ENCODE measurements at places on chromosomes 3 and 15.

- no peak for DNase-seq
Measured at GRCh38 chr3:79203144-79203519, 564.7 kb downstream of the ROBO1 start.

DNA sequence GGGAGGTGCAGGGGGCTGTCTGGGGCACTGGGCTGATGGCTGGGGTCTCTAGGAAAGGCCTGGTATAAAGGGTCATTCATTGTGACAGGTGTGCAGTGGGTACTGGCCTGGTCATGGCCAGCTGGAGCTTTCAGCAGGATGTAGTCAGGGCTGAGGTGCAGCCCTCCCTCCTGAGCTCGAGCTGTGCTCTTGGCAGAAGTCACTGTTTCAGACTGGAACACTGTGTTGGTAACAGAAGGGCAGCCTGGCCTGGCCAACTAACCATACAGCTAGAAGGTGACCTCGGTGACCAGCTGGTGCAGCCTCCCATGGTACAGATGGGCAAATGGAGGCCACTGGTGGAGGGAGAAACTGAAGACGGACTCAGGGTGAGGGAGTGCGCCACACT, 34.4 kb upstream of the LCTL start:
- DNase-seq = no peak

DNA sequence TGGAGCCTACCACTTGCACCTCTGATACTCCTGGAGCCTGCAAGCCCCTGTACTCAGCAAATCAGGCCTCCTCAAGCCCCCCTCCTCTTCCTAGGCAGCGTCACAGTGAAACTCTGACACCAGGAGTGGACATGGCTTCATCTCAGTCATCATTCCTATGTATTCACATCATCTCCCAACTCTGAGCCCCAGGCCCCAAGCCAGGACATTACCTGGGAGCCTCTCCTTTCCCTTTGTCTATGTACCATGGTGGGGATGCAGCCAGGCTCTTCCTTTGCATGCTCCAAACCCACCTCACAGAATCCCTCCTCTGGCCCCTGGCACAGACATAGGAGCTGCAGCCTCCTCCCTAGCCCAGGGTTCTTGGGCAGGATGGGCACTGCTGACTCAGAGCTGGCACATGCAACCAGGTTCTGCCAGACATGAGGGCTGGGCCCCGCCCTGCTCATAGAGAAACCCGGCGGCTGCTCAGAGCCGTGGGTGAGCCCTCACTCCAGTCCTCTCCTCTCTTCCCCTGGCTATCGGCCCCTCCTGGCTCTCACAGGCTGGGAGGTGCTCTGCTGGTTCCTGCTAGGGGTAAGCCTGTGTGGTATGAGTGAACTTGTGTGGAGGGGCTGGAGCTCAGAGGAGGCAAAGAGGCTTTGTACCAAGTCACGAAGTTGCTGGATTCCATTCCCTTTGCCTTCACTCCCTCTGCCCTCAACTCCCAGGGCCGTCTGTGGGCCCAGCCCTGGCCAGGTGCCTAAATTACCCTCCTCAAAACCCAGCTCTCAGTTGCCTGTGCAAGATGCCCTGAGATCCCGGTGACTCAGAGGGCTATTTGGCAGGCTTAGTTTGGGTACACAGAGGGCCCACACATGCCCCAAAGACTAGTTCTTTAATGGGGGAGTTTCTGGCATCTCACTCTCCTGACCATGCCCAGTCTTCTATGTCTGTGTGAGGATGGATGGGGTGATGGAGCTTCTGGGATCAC, 1.9 kb upstream of the PLCD1 start:
- peak; percentile 43 for DNase-seq

- no peak for DNase-seq
Measured at GRCh38 chr3:97187771-97188170, 373.4 kb downstream of the EPHA6 start.

GRCh38 chr3:134543113-134543512, 57.3 kb downstream of the CEP63 start:
- DNase-seq = no peak

DNA sequence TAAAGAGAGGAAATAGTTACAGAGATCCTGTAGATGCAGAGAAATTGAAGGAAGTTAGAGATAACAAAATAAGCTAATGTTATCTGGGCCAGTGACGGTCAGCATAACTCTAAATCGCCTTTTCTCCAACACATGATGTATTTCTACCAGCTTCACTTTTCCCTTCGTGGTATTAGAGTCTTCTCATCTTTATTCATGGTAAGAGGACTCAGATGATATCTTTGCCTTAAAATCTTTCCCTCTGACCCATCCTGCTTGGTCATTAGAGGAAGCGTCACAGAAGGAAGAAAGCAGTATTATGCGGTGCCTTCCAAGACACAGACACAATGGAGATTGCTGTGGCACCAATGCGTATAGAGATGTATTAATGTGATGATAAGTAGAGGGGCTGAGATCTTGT, 320.7 kb upstream of the GOLIM4 start:
- no peak for DNase-seq

DNA sequence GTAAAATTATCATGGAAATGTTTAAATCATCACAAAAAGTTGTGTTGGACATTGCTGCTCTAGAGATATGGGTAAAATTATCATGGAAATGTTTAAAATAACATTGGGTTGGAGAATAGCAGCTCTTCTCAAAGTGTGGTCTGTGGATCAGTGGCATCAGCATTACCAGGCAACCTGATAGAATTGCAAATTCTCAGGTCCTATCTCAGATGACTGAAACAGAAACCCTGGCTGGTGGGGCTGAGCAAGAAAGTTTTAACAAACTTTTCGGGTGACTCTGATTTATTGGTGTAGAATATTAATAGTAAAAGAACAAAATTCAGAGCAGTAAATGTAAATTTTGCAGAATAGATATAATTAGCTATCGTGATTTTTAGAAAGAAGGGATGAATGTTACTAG, 28.9 kb downstream of the NXPE3 start:
- DNase-seq = no peak

GRCh38 chr3:23241256-23241655, 38.1 kb downstream of the UBE2E2 start:
- DNase-seq = no peak

GRCh38 chr3:149658744-149659497, 1.1 kb upstream of the WWTR1 start:
- no peak for DNase-seq

- DNase-seq = no peak
Measured at GRCh38 chr3:35200056-35200455, 439.3 kb upstream of the ARPP21 start.

GRCh38 chr3:176939022-176939817, 258.1 kb downstream of the TBL1XR1 start:
- DNase-seq = peak; percentile 49

GRCh38 chr15:80317389-80318182, 65.6 kb upstream of the CTXND1 start:
- DNase-seq = no peak

GRCh38 chr3:116276675-116277074, 168.6 kb downstream of the LSAMP start:
- DNase-seq = no peak

GRCh38 chr15:89130201-89130600, 41.9 kb downstream of the ABHD2 start:
- peak; percentile 41 for DNase-seq

DNA sequence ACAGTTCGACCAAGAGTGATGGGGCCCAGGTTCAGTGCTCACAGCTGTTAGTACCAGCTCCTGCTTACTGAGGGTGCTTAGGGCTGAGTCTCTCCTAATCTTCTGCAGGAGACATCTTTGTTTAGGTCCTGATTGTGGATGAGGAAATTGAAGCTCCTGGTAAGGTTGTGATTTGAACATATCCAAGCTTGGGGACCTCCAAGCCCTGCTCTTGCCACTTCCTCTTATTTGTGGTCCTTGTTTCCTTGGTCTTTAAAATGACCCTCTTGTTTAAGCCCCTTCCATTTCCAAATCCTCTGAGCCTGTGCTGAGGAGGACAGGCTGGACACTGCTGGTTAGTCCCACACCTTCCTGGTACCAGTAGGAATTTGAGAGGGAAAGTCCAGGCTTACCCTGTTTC, 87.0 kb downstream of the EEFSEC start:
- no peak for DNase-seq

DNA sequence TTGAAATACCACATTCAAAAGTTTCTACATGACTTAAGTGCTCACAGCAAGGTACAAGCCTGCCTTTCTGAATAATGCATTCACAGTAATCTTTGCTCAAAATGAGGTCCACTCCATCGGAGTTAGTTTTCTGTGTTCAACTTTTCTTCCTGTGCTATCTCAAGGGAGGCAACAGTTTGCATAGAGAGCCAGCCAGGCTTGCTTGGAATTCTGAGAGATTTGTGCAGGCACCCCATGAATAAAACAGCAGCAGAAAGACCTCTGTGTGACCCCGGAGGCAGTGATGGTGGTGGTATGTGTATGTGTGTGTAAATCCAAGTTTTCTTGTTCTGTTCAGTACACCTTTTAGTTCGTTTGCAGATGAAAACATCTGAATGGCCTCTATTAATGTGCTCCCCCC, 124.0 kb downstream of the ADAMTS9 start:
- no peak for DNase-seq

DNA sequence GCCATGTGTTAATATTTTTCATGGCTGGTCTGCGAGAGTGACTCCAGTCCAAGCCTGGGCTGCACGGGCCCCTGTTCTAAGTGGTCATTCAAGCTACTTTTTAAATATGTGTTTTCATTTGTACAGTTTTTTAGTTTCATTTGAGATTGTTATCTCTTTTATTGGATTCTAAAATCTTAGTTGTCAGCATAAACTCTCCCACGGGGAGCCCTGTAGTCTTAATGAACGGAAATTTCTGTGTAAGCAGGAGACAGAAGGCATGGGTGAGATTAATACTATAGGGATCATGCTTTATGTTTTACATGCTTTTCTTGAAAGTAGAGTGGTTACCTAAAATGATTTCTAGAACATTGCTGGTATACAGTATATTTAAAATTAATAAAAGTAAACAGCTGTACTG, 373.1 kb upstream of the SLCO3A1 start:
- DNase-seq = no peak

GRCh38 chr3:95894820-95895219, 919.6 kb upstream of the EPHA6 start:
- no peak for DNase-seq

GRCh38 chr15:101346928-101347327, 51.9 kb upstream of the SNRPA1 start:
- no peak for DNase-seq

DNA sequence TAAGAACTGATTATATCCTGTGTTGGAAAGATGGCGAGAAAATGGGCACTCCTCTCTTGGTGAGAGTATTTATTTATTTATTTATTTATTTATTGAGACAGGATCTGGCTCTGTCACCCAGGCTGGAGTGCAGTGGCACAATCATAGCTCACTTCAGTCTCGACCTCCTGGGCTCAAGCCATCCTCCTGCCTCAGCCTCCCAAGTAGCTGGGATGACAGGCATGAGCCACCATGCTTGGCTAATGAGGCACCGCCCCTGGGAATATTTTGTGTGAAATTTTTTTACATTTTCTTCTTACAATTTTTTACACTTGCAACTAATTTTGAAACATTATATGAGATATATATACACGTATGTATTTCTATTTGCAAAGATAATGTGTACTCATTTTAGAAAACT, 150.5 kb upstream of the PRR20G start:
- no peak for DNase-seq

GRCh38 chr3:196662033-196662432, 22.5 kb downstream of the NRROS start:
- no peak for DNase-seq

DNA sequence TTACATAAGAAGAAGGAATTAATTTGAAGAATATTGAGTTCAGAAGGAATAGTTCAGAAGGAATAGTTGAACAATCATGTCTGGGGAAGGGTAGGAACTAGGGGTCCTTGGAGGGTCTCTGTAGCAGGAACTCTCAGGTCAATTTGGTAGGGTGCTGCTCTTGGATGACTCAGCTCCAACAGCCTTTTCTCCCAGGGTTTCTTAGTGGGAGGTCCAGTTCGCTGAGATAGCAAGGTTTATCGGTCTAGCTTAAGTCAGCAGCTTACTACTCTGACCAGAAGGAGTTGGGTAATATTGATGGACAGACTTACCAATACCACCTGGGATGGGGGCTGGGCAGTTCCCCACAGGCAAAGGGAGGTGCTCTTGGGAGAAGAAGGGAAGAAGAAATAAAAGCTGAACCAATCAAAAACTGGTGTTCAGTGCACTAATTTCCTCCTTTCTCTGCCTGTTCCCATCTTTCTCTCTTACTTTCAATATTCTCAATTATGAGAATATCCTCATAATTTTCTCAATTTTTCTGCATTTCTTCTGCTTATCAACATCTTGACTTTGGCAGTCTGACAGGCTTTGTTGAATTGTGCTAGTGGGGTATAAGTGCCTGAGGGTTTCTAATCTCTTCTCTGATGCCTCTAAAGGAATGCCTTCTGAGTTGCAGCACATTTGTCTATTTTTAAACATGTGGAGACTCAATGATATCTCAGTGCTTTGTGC, 14.4 kb upstream of the MITF start:
- no peak for DNase-seq

GRCh38 chr3:48338635-48339034, 5.2 kb upstream of the SPINK8 start:
- no peak for DNase-seq

- no peak for DNase-seq
Measured at GRCh38 chr15:59380902-59381610, 8.4 kb upstream of the MYO1E start.

DNA sequence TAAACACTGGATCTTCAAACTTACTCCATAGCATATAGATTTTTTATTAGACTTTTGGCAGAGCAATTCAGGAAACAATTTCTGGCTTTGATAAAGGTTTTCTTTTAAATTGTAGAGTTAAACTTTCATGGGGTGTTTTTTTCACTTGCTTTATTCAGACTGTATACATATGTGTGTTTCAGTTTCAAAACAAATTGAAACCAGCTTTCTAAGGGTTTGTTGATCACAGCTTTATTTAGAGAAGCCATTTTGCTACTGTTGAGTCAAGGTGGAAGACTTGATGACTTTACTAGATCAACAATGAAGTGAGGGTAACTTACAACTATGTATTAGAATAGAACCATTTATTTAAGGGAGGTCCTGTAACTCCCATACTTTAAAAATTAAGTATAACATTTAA, 6.2 kb downstream of the UBE2E1 start:
- no peak for DNase-seq

- DNase-seq = no peak
Measured at GRCh38 chr3:133722935-133723334, 23.3 kb upstream of the TF start.

GRCh38 chr3:168083906-168084305, 11.8 kb downstream of the GOLIM4 start:
- no peak for DNase-seq

- DNase-seq = no peak
Measured at GRCh38 chr3:157948605-157949383, 157.4 kb downstream of the SHOX2 start.

GRCh38 chr3:119310071-119310470, 15.9 kb downstream of the ARHGAP31 start:
- no peak for DNase-seq
